ENCODE measurements at places on chromosomes 11 and 22.

- DNase-seq, result no peak
These were observed 2.4 kb downstream of the TIMP3 start for GRCh38 chr22:32803738-32804435.

DNA sequence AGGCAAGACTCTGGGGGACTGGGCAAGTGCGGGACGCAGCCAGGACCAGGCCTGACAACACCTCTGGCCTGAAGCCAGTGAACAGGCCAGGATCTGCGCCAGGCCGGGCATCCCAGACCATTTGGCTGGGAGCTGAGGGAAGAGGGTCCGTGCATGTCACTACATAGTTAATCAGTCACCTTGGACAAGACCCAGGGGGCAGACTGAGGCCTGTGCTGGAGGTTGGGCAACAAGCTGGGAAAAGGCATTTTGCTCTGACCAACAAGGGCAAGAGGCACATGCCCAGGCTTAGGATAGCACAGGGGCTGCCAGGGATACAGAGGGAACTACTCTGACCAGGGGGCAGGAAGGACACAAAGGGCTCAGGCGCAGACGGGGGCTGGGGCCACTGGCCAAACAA is 7.0 kb upstream of the CHADL start:
- no peak for DNase-seq

DNA sequence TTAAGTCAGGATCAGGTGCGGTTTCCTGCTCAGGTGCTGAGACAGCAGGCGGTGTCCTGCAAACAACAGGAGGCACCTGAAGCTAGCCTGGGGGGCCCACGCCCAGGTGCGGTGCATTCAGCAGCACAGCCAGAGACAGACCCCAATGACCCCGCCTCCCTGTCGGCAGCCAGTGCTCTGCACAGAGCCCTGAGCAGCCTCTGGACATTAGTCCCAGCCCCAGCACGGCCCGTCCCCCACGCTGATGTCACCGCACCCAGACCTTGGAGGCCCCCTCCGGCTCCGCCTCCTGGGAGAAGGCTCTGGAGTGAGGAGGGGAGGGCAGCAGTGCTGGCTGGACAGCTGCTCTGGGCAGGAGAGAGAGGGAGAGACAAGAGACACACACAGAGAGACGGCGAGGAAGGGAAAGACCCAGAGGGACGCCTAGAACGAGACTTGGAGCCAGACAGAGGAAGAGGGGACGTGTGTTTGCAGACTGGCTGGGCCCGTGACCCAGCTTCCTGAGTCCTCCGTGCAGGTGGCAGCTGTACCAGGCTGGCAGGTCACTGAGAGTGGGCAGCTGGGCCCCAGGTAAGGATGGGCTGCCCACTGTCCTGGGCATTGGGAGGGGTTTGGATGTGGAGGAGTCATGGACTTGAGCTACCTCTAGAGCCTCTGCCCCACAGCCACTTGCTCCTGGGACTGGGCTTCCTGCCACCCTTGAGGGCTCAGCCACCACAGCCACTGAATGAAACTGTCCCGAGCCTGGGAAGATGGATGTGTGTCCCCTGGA is at the start of gene MYO7A:
MYO7A (plus strand) TSS at position 327 of the 772 bp plus-strand sequence. CDS start 2,389 bp downstream, outside the sequence.
- DNase-seq, result peak; percentile 76

DNA sequence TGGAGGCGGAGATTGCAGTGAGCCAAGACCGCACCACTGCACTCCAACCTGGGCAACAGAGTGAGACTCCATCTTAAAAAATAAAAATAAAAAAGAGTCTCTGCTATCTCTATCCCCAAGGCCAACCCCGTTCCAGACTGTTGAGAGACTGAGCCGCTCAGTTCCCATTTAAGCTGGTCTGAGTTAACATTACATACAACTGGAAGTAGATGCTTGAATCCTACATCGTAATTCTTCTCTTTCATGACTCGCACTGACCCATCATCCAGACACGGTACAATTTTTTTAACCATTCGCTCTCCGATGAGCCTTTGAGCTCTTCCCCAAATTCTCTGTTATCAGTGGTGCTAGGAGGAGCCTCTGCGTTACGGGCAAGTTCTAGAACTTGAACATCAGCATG is 4.9 kb upstream of the CYTH4 start:
- DNase-seq, result no peak
